ENCODE measurements at places on chromosomes 6 and 20. TPM values are rescaled to one million over a fixed set of nuclear protein-coding genes. Genes with fewer than 3 reads are reported as not detected.

The SSTR4 gene
- total RNA-seq, result not detected

The DNAH8 gene
- total RNA-seq, result 0.11 TPM

The C6orf15 gene
- not detected for total RNA-seq

The GJA10 gene
- not detected for total RNA-seq

The DOK5 gene
- not detected for total RNA-seq

- no peak for DNase-seq
These were observed 6.2 kb downstream of the RTEL1 start for GRCh38 chr20:63664143-63664851.

DNA sequence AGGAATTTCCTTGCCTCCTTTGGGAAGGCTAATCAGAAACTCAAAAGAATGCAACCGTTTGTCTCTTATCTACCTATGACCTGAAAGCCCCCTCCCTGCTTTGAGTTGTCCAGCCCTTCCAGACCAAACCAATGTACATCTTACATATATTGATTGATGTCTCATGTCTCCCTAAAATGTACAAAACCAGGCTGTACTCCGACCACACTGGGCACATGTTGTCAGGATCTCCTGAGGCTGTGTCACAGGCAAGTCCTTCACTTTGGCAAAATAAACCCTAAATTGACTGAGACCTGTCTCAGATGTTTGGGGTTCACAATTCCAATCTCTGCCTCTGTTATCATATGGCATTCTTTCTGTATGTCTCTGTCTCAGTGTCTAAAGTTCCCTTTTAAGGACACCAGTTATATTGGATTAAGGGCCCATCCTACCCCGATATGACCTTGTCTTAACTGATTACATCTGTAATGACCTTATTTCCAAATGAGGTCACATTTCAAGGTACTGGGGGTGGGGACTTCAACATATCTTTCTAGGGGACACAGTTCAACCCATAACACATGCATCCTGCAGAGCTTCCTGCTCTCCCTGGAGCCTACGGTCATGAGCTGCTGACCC is 513.5 kb upstream of the JARID2 start:
- no peak for DNase-seq
